ENCODE measurements at places on chromosomes 7 and 10.

GRCh38 chr7:44438816-44439215, 51.6 kb downstream of the NUDCD3 start:
- DNase-seq, result no peak

GRCh38 chr7:18638594-18639452, 143.3 kb downstream of the HDAC9 start:
- DNase-seq, result no peak

GRCh38 chr10:117925369-117925768, 121.4 kb downstream of the RAB11FIP2 start:
- no peak for DNase-seq

DNA sequence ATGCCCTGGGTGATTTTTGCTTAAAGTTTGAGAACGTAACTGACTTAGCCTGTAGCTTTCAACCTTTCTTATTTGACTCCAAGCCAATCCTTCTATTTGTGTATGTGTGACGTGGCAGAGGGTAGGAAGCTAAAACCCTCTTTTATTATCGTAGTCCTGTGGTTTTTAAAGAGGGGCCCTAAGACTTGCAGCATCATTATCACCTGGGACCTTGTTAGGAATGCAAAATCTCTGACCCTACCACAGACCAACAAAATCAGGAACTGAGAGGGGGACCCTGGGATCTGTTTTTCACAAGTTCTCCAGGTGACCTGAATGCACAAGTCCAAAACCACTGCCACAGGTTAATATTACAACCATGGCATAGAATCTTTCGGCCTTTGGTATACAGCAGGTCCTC, 80.1 kb downstream of the OSBPL3 start:
- no peak for DNase-seq

DNA sequence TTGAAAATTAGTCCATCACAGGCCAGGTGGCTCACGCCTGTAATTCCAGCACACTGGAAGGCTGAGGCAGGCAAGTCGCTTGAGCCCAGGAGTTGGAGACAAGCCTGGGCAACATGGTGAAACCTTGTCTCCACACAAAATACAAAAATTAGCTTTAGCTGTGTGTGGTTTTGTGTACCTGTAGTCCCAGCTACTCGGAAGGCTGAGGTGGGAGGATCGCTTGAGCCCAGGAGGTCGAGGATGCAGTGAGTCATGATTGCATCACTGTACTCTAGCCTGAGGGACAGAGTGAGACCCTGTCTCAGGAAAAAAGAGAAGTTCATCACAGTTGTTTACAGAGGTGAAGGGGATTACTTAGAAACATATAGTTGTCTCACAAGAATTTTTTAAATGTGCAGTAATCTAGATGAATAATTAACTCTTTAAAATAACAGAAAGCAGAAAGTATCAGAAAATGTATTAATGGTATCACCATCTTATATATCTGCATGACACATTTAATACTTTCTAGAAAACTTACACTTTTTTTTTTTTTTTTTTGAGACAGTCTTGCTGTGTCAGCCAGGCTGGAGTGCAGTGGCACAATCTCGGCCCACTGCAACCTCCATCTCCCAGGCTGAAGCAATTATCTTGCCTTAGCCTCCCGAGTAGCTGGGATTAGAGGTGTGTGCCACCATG, 8.9 kb downstream of the LCOR start:
- peak; percentile 52 for DNase-seq

DNA sequence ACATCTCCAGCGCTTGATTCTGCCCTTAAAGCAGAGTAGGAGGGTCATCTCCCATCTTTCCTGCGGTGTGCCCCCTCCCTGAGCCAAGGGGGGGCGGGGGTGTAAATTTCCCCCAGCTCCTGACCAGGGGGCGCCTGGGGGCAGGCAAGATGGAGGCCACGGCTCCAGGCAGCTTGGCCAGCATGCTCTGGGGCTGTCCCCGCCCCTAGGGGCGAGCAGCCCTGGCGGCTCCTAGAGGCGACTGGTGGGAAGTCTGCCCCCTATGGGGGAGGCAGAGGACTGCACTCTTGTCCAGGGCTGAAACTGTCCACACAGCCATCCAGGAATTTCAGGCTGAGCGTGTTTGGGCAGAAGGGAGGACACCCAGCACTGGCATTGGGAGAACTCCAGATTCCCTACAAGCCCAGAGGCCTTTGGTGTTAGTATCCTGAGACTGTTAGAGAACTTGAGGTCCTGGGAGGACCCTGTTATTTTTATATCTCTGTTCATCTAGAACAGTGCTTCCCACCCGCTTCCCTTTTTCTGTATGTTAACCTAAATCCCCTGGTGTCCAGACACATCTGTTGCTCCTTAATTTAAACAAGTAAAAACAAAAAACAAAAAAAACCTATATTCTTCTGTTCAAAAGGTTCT, 4.6 kb downstream of the STRA8 start:
- peak; percentile 44 for DNase-seq

Data from HCT116 (cell line).